ENCODE measurements at places on chromosomes 7 and 10.

DNA sequence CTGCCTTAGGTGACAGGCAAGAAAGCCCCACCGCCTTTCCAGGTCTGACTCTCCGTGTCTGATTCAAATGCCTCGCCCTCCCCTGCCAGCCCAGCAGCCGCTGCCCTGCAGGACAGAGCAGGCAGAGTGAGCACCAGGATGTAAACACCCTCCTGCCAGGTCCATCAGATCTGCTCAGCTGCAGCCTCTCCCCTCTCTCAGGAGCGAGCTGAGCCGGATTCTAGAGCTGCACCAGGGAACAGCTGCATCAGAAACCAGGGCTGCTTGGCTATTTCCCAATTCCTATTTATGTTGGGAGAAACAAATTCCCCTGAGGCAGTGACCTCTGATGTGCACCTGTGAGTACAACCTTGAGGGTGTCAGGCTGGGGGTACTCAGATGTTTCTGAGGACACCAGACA is 121.5 kb upstream of the ZMIZ1 start:
- no peak for DNase-seq

DNA sequence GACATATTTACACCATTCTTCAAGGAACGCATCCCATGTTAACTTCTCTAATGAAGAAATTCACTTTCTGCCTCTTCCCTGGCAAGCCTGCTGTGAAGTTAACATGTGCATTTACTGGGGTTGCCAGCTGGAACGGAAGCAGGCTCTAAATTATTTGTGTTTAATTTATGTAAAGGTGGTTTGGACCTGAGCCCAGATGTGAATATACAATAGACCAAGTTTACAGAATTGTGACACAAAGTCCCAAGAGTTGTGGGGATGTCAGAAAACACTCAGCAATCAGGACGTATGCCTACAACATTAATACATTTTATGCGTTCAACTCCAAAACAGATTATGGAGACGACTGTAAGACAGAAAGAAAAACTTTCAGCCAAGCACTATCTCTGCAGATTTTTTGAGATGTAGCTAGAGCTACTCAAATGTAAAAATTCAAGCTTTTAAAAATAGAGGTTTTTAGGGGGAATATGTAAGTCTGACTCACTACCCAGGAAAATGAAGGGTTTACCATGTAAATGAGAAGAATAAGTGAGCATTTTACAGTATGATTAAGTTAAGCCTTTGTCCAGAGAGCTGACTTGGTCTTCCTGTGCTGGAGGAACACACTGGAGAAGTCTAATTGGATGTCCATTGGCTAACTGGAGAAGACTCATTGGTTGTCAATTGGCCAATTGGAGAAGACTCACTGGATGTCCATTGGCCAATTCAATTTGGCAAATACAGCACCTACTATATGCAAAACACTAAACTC is 19.5 kb downstream of the NRP1 start:
- DNase-seq: no peak

DNA sequence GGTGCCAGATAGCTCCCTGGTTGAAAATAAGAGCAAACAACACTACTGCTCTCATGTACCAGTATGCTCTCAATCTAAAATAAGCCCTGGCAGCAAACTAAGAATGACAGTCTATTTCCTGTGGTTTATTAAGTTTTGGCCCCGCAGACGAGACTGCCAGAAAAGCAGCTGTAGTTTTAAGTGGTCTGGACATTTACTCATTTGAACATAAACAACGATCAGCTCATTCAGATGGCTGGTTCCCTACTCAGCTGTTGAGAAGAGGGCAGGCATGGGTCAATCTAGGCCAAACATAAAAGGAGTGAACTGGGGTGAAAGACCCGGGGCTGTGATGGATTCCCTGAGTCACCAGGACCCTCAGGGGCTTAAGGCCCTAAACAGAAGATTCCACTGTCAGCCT is 4.5 kb downstream of the TRIL start:
- no peak for DNase-seq

DNA sequence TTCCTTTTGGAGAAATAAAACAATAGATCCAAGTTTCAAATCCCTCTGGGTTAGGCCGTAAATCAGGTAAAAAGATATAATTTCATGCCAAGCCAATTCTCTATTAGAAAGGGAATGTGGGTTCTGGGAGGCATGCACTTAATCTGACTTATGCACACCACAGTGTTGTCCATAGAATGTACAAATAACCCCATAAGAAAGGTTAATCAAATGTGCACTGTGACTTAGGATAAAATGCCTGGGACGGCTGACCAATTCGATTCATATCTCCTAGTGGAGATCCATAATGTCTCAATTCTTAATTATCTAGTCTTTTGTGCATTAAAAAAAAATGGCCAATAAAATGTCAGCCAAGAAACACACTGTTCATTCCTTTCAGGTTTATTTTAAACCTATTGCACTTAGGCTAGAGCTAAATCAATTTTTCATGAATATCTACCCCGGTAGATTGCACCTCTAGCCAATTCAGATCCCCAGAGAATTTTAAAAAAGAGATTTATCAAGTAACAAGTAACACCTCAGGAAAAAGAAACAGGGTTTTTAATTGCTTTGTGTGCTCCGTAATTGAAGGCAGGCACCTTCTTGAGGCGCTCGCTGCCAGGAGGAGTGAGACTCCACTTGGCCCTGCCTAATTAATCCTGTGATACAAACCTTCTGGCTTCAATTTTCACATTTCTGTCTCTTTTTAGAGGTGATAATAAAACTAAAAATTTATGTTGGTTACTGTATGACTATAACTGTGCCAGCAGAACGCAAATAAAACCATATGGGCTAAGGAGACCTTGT is 265.1 kb downstream of the ETV1 start:
- no peak for DNase-seq

GRCh38 chr7:139109983-139110411 is 477 bp upstream of the ZC3HAV1 start:
- DNase-seq: no peak

DNA sequence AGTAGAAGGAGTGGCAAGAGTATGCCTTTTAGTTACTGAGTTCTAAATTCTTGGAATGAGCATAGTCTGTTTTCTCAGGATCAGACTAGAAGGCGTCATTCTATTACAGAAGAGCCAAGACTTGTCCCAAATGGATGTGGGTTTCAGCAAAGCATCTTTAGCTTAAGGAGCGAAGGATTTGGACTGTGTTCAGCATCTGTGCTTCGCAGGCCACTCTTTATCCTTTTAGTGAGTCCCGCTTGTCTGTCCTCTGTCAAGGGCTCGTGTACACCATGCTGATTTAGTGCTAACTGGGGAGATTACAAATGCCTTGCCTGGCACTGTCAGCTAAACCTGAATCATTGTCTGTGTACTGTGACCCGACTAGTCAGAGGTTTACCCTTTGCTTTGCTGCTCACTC is 465.7 kb downstream of the AUTS2 start:
- no peak for DNase-seq

- DNase-seq: no peak
Measured at GRCh38 chr10:123746942-123747341, 80.8 kb downstream of the GPR26 start.

DNA sequence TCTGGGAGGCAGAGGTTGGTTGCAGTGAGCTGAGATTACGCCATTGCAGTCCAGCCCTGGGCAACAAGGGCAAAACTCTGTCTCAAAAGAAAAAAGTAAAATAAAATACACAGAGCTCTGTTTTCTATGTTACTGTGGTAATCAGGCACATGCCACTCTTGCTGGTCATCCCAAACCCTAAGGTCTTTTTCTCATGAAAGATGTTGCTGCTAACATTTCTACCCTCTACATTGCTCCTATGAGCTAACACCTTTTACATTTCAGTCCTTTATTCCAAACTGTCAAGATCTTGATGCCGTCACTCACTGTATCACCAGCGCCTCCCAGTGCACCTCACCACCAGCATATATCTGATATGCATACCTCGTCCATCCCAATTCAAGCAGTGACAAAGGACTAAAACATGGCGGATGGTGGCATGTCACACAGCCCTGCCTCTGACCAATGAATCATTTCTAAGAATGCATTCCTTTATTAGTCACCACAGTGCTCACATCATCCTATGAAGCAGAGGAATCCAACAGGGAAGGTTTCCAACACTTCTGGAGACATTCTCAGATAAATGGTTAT is 4.3 kb downstream of the DAGLB start:
- no peak for DNase-seq

GRCh38 chr7:150365673-150366398 is 2.8 kb upstream of the REPIN1 start:
- DNase-seq: no peak

DNA sequence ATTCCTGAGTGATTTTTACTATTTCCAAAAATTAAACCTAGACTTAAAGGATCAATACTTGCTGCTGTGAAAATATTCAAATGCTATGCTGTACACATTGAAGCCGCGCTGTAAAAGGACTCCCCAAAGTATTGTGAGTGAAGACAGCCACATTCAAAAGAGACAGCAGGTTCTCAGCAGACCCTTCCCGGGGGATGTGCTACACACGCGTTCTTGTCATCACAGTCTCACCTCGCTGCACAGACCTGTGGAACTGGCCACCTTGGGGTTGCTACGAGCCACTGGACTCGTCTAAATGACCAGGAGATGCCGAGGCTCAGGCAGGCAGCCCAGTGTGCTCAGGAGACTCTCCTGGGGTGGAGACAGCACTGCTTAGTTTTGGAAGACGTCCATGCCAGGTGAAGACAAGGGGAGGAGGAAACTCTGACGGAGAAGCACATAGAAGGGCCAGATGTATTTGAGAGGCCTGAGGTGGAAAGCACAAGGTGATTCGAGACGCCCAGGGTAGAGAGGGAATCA is 367.7 kb upstream of the SHH start:
- DNase-seq: no peak

DNA sequence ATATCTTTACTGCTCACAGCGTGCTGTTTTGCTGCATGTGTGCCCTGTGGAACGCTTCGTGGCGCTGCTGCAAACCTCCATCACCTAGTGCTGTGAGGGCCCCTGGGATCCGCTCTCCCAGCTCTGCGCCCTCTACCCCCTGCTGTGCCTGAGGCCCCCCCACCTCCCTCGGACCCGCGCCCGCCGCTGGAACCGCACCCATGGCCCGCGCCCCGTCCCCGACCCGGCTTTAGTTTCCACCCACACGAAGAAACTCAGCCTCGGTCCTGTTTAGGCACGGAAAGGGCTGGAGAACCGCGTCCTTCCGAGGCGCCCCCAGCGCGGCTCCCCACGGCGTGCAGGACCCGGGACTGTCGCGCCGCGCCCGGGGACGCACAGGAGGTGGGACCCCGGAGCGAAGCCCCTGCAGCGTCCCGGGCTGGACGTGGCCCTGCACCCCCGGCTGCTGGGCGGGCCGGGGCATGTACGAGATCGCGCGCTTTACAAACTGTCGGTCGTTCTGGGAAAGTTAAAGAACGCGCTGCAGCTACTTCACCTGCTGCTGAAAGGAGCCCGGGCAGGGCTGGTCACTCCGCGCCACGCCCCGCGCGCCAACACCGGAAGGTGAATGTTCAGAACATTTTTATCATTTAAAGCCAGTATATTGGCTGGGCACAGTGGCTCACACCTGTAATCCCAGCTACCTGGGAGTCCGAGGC is 54.3 kb downstream of the BMS1 start:
- DNase-seq: no peak

GRCh38 chr10:35498693-35499092 is 106.4 kb upstream of the GJD4 start:
- DNase-seq: no peak

- no peak for DNase-seq
Measured at GRCh38 chr7:45568536-45569289, 5.5 kb upstream of the ADCY1 start.

GRCh38 chr10:47139121-47139520 is 160.9 kb upstream of the GDF10 start:
- DNase-seq: no peak

- DNase-seq: no peak
Measured at GRCh38 chr7:24741679-24742505, 15.4 kb downstream of the GSDME start.

- peak; percentile 3 for DNase-seq
Measured at GRCh38 chr7:28626624-28627262, 214.4 kb downstream of the CREB5 start.

DNA sequence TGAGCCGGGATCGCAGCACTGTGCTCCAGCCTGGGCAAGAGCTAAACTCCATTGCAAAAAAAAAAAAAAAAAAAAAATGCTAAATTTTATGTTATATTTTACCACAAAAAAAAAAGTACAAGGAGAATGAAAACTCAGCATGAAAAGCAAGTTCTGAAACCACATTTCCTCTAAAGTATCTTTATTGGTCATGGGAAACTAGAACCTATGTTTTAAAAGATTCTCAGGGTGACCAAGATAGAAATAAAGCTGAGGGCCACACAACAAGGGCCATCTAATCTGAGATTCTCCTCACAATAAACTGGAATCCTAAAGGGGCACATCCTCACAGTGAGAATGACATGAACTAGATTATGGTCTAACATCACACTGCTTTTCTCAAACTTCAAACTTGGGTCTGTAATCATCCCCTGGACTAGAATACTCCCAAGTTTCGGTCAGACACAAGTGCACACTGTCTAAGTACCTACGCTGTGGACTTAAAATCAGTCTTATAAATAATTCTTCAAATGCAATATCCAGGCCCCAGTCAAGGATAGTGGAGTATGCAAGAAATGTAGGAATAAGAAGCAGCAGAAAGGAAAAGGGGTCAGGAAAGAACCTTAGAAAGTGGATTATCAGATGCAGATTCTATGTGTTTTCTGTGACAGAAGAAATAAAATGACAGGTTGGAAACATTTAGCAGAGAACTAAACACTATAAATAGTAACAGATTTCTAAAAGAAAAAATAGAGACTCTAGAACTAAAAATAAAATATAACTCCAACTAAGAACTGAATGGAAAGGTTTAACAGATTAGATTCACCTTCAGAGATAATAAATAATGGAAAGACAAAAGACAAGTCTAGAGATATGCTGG is 49.9 kb downstream of the COA1 start:
- no peak for DNase-seq

DNA sequence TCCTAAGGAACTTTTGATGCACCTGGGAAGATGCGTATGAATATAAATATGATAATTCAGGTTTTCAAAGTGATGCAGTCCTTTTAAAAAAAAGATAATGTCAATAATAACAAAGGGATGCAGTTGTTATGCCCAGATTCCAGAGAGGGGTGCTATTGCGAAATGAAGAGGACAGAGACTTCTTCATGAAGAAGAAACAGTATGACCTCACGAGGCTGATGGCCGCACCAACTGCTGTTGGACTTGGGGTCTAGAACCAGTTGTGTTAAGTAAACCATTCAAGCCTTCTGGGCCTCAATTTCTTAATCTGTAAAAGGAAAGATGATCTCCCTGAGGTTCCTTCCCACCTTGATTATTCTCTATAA is 55.1 kb downstream of the LYZL2 start:
- DNase-seq: no peak

GRCh38 chr7:107961405-107961804 is 41.6 kb downstream of the LAMB1 start:
- DNase-seq: no peak

- DNase-seq: no peak
Measured at GRCh38 chr10:100766693-100767421, 21.5 kb downstream of the PAX2 start.
